HT1080 (cell line): ENCODE measurements at places on chromosomes 16 and 17. TPM values are rescaled to one million over a fixed set of nuclear protein-coding genes. Genes with fewer than 3 reads are reported as not detected.

The SLC25A39 gene
- 154 and 185 TPM in 2 replicates for total RNA-seq

The IKZF3 gene
- total RNA-seq: not detected in 2 replicates

The TLCD2 gene
- 0.37 and 0.64 TPM in 2 replicates for total RNA-seq

The CTF1 gene
- not detected in 2 replicates for total RNA-seq

The SOST gene
- not detected in 2 replicates for total RNA-seq

The LRRC37B gene
- 6.8 and 10.5 TPM in 2 replicates for total RNA-seq

The KCNG4 gene
- total RNA-seq: not detected in 2 replicates

The CCL5 gene
- not detected in 2 replicates for total RNA-seq

The GAST gene
- not detected in 2 replicates for total RNA-seq

The C16orf54 gene
- 0.13 and 1.5 TPM in 2 replicates for total RNA-seq

The ZPBP2 gene
- total RNA-seq: not detected in 2 replicates

The HBA1 gene
- not detected in 2 replicates for total RNA-seq

The ANKRD40CL gene
- total RNA-seq: not detected in 2 replicates

The CCL22 gene
- total RNA-seq: not detected in 2 replicates

The SLC9A5 gene
- total RNA-seq: 0.57 and 1.9 TPM in 2 replicates

The BRIP1 gene
- 8.8 TPM in 2 replicates for total RNA-seq

The RNPS1 gene
- 249 and 290 TPM in 2 replicates for total RNA-seq

The RNF157 gene
- 0.10 and 0.23 TPM in 2 replicates for total RNA-seq

The ELMO3 gene
- 2.6 and 3.0 TPM in 2 replicates for total RNA-seq

The ASPHD1 gene
- total RNA-seq: 3.8 and 9.3 TPM in 2 replicates

The CCL4 gene
- total RNA-seq: not detected in 2 replicates

The TSNAXIP1 gene
- total RNA-seq: 0.18 TPM in 1 of 2 replicates, not detected in the other

The CLEC19A gene
- total RNA-seq: not detected in 2 replicates
